ENCODE measurements at places on chromosomes 7 and 10. TPM values are rescaled to one million over a fixed set of nuclear protein-coding genes. Genes with fewer than 3 reads are reported as not detected.

DNA sequence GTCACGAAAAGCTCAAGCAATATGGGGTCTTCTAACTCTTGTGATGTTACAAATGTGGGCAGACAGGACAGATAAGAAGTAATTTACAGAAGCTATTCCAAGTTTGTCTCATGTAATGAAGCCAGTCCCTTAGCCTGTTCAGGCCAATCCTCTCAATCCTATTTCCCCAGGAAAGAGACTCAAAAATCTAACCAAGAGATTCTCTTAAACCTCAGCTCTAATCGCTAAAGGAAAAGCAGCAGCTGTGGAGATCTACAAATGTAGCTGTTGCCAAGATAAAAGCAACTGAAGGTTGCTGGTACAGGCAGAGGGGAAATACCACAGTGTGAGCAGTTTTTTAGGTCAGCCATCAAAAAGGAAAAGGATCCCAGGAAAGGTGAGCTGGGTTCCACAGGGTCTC is 39.3 kb downstream of the ANK3 start:
- DNase-seq = no peak

GRCh38 chr10:5854131-5854475 is 35.6 kb downstream of the ANKRD16 start:
- no peak for DNase-seq

DNA sequence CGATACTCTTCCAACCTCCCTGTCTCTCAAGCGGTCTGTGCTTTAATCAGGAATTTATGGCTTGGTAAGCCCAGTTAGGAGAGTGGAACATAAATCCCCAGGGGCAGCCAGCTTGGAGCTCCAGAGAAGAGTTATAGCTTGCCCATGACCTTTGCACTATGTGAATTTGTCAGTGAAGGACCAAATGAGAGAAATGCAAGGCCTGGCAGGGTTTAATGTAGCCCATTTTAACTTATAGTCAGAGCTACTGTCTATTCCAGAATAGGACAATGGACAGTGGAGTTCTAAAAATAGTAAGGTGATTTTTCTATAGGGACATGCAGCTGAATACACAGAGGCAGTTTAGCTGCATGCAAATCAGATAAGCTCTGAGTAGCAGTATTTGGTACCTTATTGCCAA is 142.6 kb upstream of the CAV2 start:
- no peak for DNase-seq

DNA sequence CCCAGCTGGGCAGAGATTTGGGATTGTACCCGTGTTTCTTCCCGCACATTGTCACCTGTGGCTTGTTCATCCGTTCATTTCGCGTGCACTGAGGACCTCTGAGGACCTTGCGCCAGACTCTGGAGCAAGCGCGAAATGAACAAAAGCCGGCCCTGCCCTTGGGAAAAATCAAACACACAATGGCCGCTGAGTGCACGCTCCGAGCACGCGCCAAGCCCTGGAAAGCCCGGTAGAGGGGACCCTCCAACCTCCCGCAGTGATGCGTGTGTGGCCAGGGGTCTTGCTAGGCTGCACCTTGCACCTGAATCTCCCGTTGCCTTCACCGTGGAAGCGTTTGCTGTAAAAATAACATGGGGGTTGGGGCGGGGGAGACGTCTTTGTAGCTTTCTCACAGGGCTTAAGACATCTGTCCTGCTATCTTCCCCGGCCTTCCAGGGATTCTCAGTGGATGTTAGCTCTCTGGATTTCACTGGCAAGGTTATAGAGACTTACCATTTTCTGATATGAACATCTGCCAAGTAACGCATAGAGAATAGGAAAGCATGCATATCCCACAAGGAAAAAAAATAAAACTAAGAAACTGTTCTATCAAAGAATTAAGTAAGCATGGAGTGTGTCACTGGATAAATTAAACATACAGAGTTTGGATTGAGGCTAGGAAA is 37.3 kb downstream of the ZNF777 start:
- no peak for DNase-seq

- no peak for DNase-seq
Measured at GRCh38 chr7:67566101-67566500, 569.5 kb downstream of the TYW1 start.

DNA sequence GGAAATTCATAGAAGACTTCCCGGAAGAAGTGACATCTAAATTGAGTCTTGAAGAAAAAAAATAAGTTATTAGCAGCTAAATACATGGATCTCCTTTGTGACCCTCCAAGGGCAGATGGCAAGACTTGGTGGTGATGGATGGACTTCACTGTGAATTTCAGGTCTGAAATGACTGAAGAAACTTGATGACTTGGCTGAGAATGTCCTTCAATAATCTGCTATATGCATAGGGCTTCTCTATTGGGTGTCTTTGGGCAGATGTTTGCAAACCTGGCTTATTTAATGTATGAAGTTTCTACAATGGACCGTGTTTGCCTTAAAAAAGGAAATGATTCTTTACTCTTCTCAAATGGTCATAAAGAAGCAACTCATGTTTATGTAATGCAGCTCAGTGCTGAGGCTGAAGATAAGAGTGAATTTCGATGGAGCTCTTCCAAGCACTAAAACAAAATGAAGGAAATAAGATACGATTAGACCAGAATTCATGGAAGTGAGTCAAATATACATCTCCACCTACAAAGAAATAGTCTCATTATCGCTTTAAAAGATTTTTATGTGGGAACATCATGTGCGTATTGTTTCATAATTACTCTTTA is 116.6 kb upstream of the WDR11 start:
- no peak for DNase-seq

DNA sequence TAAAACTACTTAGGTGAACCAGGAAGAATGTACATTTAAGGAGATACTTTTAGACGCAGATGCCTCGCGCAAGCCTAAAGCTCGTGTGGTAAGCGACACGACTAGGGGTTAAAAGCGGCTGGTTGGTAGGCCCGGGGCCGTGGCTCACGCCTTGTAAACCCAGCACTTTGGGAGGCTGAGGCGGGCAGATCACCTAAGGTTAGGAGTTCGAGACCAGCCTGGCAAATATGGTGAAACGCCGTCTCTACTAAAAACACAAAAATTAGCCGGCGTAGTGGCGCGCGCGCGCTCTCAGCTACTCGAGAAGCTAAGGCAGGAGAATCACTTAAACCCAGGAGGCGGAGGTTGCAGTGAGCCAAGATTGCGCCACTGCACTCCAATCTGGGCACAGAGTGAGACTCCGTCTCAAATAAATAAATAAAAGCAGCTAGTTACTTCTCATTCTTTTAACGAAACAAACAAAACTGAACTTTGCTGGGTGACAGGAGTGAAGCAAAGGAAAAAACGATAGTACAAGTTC is 879 bp downstream of the NUDT5 start:
- DNase-seq = peak; percentile 46

DNA sequence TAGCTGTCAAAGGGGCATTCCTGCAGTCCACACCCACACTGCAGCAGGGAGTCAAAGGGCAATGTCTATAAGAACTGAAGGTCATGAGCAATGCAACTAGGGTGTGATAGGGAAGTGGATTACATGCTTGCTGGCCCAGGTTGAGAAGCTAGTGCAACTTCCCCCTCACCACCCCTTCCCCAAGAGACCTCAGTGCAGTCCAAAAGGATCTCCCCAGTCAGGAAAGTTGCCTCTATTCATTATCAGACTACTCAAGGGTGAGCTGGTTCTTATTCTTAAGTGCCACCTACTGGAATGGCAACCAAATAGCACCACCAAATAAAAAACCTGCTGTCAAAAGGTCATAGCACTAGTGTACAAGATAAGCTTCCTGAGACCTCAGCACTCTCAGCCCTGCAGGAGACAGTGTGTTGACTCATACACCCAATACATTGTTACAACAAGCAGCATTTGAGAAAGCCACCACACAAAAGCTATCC is 28.2 kb downstream of the MTERF1 start:
- DNase-seq = peak; percentile 45

GRCh38 chr7:138961159-138961558 is 20.0 kb downstream of the KIAA1549 start:
- no peak for DNase-seq

DNA sequence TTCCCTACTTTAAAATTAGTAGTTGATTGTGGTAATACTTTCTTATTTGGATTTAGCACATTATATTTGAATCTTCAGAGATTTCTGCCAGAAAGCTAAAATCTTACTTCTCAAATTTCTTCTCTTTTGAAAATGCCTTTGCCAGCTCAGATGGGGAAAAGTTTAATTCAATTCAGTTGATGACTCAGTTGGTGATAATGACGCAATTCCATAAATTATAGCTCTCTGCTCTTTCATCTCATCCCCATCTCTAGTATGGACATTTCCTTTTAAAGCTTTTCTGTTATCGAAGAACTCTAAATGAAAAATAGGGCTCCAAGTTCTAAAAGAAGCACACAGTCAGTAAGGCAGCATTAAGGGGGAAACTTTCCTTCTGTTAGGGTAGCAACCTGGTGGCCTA is 25.5 kb downstream of the RNLS start:
- DNase-seq = no peak

DNA sequence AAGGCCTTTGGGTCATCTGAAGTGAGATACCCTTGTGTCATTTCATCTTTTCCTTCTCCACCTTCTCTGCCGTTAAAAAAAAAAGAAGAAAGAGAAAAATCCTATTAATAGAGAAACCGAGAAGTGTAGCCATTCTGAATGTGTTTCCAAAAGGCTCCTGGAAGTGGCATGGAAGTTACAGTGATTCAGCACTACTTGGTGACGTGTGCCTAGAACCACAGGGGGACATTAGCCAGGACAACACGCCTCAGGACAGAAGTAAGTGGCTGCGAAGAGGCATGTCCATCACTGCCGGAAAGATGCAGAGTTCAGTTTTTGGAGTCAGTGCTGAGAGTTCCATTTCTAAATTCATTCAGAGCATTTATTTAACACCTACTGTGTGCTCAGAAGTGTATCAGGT is 6.3 kb downstream of the HTRA1 start:
- no peak for DNase-seq

GRCh38 chr10:127044186-127044585 is 139.0 kb downstream of the DOCK1 start:
- DNase-seq = no peak

- DNase-seq = no peak
Measured at GRCh38 chr7:32594965-32595490, 99.7 kb downstream of the AVL9 start.

GRCh38 chr10:108808228-108808627 is 1115.1 kb downstream of the XPNPEP1 start:
- DNase-seq = no peak

GRCh38 chr10:96415891-96416554 is 57.2 kb upstream of the OPALIN start:
- DNase-seq = no peak

PPP1R9A gene
- total RNA-seq = not detected

SFTPA2 gene
- total RNA-seq = not detected

FAM24B gene
- 10.1 TPM for total RNA-seq

TCERG1L gene
- total RNA-seq = not detected

BMPER gene
- total RNA-seq = not detected

ZNF488 gene
- total RNA-seq = 0.30 TPM

All from OCI-LY7 (cell line).